ENCODE measurements at places on chromosomes 3 and 15.

DNA sequence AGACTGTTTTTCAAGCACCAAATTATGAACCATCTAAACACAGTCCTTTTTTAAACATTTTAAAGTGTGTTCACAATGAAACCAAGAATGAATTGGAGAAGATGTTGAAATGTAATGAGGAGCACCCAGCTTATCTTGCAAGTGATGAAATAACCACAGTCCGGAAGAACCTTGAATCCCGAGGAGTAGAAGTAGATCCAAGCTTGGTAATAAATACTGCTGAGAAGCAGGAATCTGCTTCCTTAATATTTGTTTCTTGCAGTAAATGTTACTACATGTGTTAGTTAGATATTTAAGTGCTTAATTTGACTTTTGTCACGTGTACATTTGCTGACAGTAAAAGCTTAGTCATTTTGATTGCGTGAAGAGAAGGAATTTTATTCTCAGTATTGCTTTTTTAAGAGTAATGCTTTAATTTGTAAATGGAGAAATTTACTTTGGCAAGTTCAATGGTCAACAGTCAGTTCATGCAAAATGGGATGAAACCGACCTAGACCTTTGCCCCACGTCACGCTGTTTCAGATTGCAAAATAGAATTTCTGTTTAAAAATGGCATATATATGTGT is 69.8 kb downstream of the OPA1 start:
- no peak for DNase-seq

- no peak for DNase-seq
These were observed 35.6 kb upstream of the PYDC2 start for GRCh38 chr3:191425322-191425734.

GRCh38 chr3:175179055-175179454 is 319.9 kb downstream of the NAALADL2 start:
- no peak for DNase-seq

- no peak for DNase-seq
These were observed 36.5 kb downstream of the ATR start for GRCh38 chr3:142542054-142542453.

Data from amniotic stem cell (primary cell).